ENCODE measurements at places on chromosomes 12 and 14.

- DNase-seq = no peak
These were observed 61.2 kb upstream of the DYNC1H1 start for GRCh38 chr14:101903111-101903561.

- DNase-seq = no peak
These were observed 674.8 kb downstream of the TMTC2 start for GRCh38 chr12:83361475-83361874.

DNA sequence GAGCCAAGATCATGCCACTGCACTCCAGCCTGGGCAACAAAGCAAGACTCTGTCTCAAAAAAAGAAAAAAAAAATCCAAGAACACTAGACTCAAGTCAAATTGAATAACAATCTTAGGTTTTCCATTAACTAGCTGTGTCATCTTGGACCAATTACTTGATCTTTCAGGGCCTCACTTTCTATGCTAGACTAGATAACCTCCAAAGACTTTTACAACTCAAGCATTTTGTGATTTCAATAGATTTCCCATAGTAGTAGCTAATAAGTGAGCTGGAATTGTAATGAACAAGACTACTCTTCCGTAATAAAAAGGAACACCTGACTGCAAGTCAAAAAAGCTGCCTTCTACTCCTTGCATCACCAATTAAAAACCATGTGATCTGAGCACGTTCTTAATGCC is 127.0 kb upstream of the SSTR1 start:
- DNase-seq = no peak

DNA sequence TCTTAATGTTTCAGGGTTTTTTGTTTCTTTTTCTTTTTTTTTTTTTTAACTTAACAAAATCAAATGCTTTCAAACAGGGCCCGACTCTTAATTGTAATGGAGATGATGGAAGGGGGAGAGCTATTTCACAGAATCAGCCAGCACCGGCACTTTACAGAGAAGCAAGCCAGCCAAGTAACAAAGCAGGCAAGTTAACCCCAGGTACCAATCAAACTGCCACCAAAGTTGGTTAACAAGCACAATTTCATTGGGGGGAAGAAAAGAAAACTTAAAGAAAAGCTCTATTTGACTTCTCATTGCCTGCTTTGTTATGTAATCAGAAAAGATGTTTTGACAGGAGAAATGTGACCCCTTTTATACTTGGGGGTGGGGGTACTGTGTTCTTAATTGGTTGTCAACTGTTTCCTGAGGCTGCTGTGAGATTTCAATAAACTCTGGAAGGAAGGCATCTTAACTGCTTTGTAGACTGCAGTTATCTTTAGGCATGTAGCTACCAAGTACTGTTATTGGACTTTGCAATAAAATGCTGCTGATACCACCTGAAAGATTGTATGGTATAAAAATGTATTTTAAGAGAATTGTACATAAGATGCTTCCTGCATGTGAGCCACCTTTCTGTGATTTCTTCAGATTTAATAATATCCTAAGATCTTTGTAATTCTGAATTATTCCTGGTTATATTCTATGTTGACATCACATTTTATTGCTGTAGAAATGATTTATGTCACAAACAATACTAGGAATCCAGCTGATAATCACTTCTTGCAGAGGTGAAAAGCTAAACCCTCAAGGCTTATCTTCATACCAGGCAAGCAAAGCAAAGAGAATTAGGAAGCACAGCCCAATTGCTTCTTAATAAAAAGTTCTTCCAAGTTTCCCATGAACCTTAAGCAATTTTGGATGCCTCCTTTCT is 26.9 kb downstream of the MAPKAPK5 start:
- no peak for DNase-seq

DNA sequence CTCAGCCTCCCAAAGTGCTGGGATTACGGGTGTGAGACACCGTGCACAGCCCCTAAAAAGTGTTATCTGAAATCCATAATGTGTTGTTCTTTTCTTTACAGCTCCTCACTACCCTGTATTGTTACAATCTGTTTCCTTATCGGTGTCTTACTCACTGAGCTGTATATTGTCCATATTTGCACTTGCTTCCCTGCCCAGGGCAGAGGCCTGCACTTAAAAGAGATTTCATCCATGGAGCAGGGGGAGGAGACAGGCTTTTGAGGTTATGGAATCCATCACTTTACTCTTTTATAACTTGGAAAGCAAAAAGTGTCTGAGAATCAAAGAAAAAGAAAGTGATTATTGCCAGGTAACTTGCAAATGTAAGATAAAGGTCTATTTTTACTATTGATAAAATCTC is 251.0 kb downstream of the DIO2 start:
- no peak for DNase-seq

- DNase-seq = no peak
These were observed 4.2 kb downstream of the MLF2 start for GRCh38 chr12:6748761-6749160.

- DNase-seq = no peak
These were observed 84.8 kb downstream of the TESC start for GRCh38 chr12:117014342-117014887.

- DNase-seq = no peak
These were observed 21.8 kb upstream of the CRY1 start for GRCh38 chr12:107115119-107115518.

DNA sequence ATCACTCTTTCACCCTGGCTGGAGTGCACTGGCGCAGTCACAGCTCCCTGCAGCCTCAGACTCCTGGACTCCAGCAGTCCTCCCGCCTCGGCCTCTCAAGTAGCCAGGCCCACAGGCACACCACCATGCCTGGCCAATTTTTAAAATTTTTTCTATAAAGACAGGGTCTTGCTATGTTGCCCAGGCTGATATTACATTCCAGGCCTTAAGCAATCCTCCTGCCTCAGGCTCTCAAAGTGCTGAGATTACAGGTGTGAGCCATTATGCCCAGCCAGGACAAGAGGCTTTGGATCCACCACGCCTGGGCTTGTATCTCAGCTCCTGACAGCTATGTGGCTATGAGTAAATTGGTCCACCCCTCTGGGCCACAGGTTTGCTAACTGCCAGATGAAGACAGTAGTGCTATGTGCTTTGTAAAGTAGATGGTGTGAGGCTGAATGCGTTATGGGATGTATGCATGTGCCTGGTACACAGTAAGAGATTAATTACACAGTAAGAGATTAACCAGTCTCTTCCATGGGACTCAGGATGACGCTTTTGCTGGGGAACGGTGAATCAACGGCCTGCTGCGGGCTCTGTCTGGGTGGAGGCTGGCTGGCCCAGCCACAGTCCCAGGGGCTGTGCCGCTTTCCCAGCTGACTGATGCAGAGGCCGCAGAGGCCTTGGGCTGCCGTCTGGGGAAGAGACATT is 53.3 kb upstream of the NCOR2 start:
- DNase-seq = no peak

DNA sequence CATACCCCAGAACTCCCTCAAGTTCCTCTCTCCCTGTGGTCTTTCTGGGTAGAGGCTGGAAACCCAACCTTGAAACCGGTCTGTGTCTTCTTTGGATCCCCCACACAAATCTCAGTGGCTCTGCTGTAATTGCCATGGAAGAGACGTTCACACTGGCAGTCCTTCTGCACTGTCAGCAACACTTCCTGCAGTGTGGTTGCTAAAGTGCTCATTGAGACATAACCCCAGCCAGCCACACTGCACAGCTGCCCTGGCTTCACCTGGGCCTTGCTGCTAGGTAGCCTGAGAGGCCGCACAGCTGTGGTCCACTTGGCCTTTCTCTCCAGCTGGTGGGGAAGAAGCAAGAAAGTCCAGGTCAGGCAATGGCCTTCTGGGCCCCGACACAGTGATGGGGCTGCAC is 2.4 kb downstream of the GZMH start:
- DNase-seq = no peak

- DNase-seq = no peak
These were observed 772.9 kb downstream of the MED13L start for GRCh38 chr12:115504306-115505290.

DNA sequence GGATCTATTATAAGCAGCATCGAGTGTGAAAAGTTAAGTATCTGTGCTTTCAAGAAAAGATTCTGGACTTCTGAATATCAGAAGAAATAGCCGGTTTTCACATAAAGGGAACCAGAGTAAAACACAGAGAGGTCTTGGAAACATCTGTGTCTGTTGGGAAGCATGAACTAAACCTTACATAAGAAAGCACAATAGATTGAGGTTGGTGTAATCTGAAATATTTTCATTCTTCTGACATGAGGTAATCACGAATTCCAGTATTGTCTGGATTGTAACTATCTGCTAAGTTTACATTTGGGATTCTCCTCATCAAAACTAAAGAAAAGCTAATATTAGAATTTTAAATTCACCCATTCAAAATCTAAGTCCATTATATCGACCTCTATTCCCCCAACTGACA is 161.3 kb downstream of the CPNE8 start:
- DNase-seq = no peak

DNA sequence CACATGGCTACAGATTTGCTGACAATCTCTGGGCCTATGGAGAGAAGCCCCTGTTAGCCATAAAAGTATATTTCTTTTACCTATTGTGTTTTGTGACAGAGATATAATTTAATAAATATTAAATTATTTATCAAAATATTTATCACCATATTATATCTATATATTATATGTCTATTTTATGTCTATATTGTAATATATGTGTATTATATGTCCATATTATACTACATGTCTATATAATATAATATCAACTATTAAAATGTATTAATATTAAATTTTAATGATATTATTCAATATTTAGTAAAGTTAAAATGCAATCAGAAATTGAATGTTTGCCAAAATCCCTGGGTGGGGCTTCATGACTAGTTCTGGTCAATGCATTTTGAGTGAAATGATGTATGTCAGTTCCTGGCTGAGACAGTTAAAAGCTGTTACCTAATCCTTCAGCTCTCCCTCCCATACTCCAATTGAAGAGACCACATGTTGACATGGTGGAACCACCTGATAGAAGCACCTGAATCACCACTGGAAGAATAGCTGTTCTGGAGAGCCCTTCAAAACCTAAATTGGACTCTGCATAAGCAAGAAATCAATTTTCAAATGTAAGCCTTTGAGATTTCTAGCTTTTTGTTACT is 357.3 kb upstream of the DDHD1 start:
- DNase-seq = no peak

DNA sequence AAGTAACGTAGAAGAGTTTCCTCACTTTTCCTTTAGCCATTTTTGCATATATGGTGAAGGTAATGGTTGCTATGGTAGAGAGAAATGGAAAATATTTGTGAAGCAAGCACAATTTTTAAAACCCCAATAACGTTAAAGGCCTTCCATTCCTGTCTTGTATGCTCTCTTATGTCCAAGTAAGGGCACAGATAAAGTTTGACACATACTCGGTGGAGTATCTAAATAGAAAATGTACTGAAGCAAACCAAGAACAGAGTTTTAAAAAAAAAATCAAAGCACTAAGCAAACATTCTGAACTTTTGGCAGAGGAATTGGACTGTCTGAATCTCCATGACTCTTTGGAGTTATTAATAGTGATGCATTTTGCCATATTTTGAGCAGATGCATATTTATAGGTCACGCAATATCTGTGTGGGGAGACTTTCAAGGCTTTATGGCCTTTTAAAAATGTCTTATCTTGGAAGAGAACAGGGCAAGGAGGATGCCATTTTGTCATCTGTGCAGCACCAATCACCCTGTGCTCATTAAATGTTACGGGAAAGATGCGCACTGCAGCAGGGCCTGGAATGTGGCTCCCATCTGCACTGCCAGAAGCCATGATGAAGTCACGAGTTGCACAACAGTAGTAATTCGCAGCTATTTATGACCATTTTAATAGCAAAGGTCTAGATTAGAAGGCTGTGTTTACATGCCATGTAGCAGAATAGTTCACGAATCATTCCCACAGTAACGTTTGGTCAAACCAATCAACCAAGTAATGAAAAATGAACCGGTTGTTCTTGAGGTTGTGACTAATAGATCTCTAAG is 23.3 kb upstream of the AMIGO2 start:
- DNase-seq = no peak

GRCh38 chr14:102772781-102773570 is 4.3 kb upstream of the TRAF3 start:
- no peak for DNase-seq

DNA sequence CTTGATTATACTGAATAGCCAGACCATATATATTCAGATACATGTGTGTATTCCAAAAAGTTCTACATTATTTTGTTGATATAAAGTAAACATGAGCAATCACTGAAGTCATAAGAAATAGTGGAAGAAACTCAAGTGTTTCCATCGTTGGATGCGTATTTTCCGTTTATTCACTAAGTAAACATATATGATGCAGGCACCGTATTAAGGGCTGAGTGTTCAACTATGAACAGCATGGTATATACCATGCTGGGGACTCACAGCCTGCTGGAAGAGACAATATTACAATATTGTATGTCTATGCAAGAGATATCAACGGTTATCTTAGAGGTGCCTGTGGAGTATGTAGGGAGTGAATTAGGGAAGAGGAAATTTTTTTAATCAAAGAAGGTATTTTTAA is 1.2 kb downstream of the PYROXD1 start:
- no peak for DNase-seq

DNA sequence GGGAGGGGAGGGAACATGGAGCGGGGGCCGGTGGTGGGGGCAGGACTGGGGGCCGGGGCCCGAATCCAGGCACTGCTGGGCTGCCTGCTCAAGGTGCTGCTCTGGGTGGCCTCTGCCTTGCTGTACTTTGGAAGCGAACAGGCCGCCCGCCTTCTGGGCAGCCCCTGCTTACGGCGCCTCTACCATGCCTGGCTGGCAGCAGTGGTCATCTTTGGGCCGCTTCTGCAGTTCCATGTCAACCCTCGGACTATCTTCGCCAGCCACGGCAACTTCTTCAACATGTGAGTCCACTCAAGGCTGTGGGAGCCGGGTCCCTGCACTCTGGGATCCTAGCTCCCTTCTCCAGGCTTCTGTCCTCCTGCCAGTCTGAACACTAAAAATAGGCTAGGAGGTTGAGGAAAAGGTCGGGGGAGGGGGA is 1.1 kb downstream of the FITM1 start:
- no peak for DNase-seq

- DNase-seq = no peak
These were observed 41.8 kb downstream of the NTF3 start for GRCh38 chr12:5473783-5474116.

- no peak for DNase-seq
These were observed 21.2 kb downstream of the GPRC5D start for GRCh38 chr12:12930633-12931219.

- no peak for DNase-seq
These were observed 139.2 kb downstream of the C12orf75 start for GRCh38 chr12:105469701-105470100.

- no peak for DNase-seq
These were observed 7.2 kb upstream of the KRT75 start for GRCh38 chr12:52441320-52441911.

DNA sequence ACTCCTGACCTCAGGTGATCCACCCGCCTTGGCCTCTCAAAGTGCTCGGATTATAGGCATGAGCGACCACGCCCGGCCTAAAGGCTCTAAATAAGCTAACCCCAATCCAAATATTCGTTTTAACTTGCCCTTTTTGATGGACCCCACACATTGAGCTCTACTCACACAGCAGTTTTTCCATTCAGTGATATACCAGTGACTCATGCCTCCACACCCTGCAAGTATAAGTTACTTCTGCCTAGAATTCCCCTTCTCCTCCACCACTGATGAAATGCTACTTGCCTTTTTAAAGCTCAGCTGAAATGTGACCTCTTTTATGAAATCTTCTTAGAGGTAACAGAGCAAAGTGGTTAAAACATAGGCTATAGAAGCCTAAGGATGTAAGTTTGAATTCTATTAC is 68.8 kb downstream of the EXOC5 start:
- DNase-seq = no peak

Data from stimulated activated CD8-positive, alpha-beta memory T cell treated with anti-CD3 and anti-CD28 coated beads, Interleukin-4, amount 100 ng/mL, for 1 hour (primary cell).